ENCODE measurements at places on chromosomes 12 and 14.
A peak's percentile ranks its signal among the peaks of the same experiment; 100 is the strongest.

DNA sequence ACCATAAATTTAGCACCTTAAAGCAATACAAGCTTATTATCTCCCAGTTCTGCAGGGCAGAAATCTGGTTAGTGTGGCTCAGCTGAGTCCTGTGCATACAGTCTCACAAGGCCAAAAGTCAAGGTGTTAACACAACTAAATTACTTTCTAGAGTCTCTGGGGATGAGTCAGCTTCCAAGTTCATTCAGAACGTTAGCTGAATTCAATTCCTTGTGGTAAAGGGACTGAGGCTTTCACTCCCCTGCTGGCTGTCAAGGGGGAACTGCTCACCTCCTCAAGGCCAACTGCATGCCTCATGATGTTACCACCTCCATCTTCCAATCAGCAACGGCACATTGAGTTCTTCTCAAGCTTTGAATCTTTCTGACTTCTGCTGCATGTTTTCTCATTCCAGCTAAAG, 27.6 kb downstream of the EML5 start:
- H3K36me3 ChIP-seq: no peaks in the 10 kb centered on the region
- no peak overlapping the region for H3K27ac ChIP-seq
- H3K4me1 ChIP-seq: no peaks in the 10 kb centered on the region

GRCh38 chr12:94875525-94875924, 128.0 kb downstream of the NDUFA12 start:
- no peaks in the 10 kb centered on the region for H3K27me3 ChIP-seq
- no peak overlapping the region for H3K4me3 ChIP-seq
- H3K27ac ChIP-seq: no peak overlapping the region
- DNase-seq: peak; percentile 28
- no peaks in the 10 kb centered on the region for H3K4me1 ChIP-seq

- no peaks in the 10 kb centered on the region for H3K27me3 ChIP-seq
- peak overlapping the region; percentile 73 for H3K27ac ChIP-seq
Observed at GRCh38 chr12:47717046-47717442, 8.2 kb downstream of the ENDOU start.

DNA sequence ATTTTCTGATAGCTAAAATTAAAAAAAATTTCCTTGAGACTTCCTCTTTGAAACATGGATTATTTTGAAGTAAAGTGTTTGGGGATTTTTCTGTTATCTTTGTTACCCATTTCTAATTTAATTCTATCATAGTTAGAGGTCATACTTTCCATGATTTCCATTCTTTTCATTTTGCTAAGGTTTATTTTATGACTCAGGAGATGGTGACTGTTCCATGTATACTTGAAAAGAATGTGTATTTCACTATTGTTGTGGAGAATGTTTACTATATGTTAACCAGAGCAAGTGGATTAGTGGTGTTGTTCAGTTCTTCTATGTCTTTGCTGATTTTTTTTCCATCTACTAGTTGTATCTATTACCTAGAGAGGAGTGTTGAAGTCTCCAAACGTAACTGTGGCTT, 250.5 kb upstream of the PELI2 start:
- DNase-seq: no peak
- no peak overlapping the region for H3K27ac ChIP-seq
- H3K4me3 ChIP-seq: no peak overlapping the region

- H3K4me1 ChIP-seq: no peaks in the 10 kb centered on the region
- no peak for DNase-seq
- H3K27me3 ChIP-seq: no peaks in the 10 kb centered on the region
- no peak overlapping the region for H3K27ac ChIP-seq
Observed at GRCh38 chr14:103186241-103186822, 63.1 kb downstream of the TNFAIP2 start.

GRCh38 chr14:44463356-44464004, 43.6 kb downstream of the FSCB start:
- H3K27ac ChIP-seq: no peak overlapping the region
- H3K4me1 ChIP-seq: no peaks in the 10 kb centered on the region
- H3K4me3 ChIP-seq: no peak overlapping the region
- H3K36me3 ChIP-seq: no peaks in the 10 kb centered on the region
